Right forelimb (tissue), 1 donor: ENCODE measurements at places on chromosomes 5 and 9.

GRCh38 chr9:68872026-68872501 lies 141.8 kb downstream of the PRKACG start:
- no peak for DNase-seq

DNA sequence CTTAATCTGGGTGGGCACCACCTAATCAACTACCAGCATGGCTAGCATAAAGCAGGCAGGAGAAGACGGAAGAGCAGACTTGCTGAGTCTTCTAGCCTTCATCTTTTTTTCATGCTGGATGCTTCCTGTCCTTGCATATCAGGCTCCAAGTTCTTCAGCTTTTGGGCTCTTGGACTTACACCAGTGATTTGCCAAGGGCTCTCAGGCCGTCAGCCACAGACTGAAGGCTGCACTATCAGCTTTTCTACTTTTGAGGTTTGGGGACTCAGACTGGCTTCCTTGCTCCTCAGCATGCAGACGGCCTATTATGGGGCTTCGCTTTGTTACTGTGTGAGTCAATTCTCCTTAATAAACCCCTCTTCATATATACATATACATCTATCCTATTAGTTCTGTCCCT lies 180.2 kb downstream of the TRPM3 start:
- DNase-seq, result no peak

- DNase-seq, result no peak
Measured at GRCh38 chr5:5209510-5210286, 69.6 kb downstream of the ADAMTS16 start.

- DNase-seq, result no peak
Measured at GRCh38 chr9:123121457-123121856, 88.0 kb downstream of the GPR21 start.

DNA sequence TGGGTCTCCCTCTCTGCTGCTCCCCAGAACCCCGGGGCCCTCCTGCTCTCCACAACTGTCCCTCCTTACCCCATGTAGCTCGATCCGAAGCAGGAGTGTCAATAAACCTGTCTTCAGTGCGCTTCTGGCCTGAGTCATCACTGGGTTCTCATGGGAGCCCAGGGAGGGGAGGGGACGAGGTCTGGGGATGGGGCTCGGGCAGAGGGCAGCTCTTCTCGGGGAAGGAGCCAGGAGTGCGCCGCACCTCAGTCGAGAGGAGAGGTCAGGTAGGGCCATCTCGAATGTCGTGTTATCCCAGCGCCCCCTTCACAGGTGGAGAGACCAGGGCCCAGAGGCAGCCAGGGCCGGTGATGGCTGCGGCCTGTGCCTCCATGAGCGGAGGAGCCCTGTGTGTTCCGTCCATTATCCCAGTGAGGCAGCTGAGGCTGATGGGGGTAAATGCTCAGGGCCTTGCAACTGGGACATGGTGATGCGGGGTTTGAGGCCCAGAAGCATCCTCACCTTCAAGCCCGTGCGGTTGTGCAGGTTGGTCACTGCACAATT lies 52.1 kb downstream of the LRSAM1 start:
- DNase-seq, result peak; percentile 37

- no peak for DNase-seq
Measured at GRCh38 chr9:123957168-123957721, 27.3 kb upstream of the DENND1A start.

DNA sequence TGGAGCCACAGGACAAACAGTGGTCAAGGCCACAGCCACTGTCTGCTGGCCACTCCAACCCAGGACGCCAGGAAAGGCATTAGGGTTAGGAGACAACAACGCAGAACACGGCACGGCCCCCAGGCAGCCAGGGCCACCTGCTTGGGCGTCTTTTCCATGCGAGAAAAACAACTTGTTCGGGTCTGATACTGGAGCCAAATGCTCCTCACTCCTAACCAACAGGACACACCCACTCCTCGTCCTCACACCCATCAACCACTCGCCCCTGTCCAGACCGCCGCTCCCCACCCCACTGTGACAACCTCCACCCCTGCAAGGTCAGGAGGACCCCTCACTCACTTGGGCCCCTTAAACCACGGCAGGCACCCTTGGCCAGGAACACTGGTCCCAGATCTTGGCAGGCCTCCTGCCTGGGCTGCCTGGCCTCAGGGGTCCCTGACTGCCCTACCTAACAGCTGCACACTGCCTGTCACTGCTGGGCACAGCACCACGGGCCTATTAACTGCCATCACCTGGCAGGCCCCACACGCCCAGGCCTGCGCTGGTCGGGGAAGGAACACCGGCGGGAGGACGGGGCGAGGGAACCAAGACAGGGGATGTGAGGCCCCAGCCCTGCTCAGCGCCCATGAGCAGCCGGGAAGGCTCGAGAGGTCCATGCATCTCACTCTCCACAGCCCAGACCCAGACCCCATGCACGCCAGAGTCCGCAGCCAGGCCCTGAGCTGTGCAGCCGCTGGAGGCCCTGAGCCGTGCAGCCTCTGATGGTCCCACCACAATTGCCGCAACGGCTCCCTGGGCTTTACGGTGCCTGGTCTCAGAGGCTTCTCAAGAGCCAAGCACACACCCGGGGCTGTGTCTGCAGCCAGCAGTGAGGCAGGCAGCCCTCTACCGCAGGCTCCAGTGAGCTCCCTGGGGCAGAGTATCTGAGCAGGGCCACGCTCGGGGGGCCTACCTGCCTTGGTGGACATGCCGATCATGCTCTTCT lies 13.8 kb downstream of the CLPTM1L start:
- DNase-seq, result no peak

GRCh38 chr5:14906628-14907027 lies 35.0 kb upstream of the ANKH start:
- no peak for DNase-seq

GRCh38 chr9:86341007-86341491 lies 13.2 kb downstream of the TUT7 start:
- no peak for DNase-seq

DNA sequence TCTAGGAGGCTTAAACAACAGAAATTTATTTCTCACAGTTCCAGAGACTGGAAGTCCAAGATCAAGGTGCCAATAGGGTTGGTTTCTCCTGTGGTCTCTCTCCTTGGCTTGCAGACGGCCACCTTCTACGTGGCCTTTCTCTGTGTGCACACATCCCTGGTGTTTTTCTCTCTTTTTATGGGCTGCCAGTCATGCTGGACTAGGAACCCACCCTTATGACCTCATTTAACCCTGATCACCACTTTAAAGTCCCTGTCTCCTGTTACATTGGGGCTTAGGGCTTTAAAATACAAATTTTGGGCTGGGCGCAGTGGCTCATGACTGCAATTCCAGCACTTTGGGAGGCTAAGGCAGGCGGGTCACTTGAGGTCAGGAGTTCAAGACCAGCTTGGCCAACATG lies 157.1 kb downstream of the TLE1 start:
- no peak for DNase-seq

DNA sequence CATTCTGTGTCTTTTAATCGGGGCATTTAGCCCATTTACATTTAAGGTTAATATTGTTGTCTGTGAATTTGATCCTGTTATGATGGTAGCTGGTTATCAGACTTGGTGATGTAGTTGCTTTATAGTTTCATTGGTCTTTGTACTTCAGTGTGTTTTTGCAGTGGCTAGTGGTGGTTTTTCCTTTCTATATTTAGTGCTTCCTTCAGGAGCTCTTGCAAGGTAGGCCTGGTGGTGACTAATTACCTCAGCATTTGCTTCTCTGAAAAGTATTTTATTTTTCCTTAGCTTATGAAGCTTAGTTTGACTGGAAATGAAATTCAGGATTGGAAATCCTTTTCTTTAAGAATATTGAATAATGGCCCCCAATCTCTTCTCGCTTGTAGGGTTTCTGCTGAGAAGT lies 156.9 kb downstream of the CNTLN start:
- no peak for DNase-seq

DNA sequence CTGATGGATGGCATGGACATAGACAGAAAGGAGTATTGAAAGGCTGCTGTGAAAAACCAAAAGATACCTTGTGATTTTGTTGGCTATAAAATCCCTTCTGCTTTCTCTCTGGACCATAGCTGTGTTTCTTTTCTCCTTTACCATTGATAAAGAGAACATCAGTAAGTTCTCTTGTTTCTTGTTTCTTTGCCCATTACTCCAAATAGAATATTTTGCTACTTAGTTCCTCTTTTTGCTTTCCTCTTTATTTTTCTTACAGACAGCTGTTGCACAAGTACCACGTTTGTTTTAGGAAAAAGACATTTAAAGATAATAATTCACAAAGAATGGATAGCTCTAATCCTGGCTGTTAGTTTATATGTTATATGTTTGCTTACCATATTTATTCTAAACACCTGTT lies 1129.2 kb downstream of the DTWD2 start:
- no peak for DNase-seq

- no peak for DNase-seq
Measured at GRCh38 chr9:97993000-97993399, 9.9 kb downstream of the ANP32B start.

- DNase-seq, result no peak
Measured at GRCh38 chr5:126965487-126965886, 64.9 kb downstream of the MARCHF3 start.

DNA sequence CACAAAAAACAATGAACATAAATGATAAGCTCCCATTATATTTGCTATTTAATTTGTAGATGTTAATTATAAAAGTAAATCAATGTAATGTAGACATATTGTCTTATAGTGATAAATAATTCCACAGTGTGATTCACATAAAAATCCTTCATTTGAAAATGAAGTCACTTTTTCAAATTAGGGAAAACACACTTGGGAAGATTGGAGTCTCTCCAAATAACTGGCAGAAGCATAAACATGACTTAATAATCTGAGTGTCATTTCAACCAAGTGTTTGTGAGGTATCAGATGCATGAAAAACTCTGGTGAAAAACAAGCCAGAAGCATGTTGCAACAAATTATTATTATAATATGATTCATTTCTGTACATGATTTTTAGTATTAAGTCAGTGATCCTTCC lies 102.2 kb downstream of the CETN3 start:
- DNase-seq, result no peak

DNA sequence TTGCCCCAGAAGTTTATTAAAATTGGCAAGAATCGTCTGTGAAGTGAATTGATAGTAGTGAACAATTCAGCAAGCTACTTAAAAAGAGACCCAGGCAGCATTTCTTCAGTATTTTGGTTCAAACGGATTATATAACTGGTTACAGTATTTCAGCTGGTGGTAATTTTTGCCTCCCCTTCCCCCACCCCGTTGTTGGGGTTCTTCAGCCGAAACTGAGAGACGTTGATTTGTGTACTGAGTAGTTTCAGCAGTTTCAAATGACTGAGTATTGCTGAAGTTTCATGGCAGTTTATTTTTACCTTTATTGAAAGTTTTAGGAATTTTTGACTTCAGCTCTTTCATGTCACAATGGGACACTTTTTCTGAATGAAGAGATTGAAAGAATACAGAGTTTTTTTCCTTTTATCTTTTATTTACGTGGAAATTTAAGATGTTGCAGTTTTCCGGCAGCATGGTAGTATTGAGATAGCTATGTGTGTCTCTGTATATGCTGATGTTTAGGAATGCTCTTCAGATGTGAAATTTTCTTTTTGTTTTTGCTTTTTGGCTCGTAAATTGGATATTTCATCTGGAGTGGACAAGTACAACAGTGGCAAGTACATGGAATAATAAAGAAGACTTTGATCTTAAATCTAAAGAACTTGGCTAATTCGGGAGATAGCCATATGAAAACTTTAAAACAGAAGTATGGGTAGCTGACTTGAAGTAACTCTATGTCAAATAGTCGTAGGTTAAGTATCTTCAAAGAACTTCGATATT lies 1.9 kb downstream of the GPBP1 start:
- peak; percentile 46 for DNase-seq

DNA sequence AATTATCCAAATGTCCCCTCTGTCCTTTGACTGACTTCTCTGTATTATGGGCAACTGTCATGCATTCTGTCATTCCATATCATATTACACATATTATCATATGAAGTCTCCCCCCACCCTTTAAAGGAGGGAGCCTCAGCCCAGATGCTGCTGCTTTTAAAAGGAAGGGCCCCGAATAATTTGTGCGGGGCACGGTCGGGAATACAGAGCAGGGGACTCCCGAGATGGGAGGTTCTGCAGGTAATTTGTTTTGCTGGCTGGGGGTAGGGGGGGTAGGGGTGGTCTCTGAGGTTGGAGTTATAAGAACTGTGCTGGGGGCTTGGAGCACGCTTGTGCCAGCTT lies 10.1 kb upstream of the LHX2 start:
- DNase-seq, result no peak
